ENCODE measurements at places on chromosomes 5 and 9.

DNA sequence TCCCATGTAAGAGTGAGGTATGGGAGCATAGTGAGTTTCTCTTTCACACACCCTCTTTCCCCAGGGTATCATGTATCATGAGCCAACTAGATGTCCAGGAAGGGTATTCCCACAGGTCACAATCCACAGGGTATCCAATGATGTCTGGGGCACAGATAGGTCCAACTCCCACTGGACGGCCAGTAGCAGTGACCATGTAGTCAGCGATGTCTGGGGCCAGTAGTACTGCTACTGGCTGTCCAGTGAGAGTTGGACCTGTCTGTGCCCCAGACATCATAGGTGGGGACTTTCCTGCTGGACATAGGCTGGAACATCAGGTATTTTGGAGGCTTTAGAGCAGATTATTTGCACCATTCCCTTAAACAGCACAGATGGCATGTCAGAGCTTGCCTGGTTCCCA, 352.6 kb upstream of the SGCD start:
- no peak for DNase-seq

DNA sequence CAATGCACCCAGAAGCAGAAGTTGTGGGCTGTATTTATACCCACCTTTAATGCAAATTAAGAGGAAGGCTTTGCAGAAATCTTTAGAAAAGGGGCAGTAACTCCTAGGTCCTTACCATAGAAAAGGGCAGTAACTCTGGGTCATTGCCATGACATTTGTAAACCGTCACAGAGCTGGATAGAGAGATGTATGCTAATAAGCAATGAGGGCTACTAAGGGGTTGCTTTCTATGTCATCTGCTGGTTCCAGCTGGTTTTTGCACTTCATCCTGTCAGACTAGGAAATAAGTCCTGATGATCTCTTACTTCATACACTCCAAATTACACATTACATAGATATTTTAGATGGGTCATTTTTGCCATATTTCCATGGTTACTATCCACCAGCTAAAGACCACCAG, 299.1 kb upstream of the TYRP1 start:
- DNase-seq, result no peak

DNA sequence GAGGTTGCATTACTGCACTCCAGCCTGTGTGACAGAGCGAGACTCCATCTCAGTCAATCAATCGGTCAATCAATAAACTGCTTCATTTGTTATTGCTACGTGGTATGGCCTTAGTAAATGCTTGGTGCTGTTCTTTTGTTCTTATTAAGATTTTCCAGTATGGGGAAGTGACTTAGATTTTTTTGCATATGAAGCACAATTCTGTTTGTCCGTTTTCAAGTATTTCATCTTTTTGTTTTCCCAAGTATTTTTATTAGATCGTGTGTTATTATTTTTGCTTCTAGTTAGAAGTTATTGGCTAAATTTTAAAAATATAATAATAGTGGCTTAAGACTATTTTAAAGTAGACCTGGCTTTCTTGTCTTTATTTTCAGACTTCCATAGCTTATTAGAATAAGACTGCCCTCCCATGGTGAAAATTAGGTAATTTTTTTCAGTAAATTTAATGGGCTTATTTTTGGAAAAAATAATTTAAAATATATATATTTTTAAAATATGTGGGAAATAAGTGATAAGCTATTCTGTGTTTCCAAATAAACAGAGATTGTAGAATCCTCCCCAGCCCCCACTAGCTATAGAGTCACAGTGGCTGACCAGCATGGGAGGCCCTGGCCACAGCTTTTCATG, 14.7 kb upstream of the OMD start:
- DNase-seq, result no peak

DNA sequence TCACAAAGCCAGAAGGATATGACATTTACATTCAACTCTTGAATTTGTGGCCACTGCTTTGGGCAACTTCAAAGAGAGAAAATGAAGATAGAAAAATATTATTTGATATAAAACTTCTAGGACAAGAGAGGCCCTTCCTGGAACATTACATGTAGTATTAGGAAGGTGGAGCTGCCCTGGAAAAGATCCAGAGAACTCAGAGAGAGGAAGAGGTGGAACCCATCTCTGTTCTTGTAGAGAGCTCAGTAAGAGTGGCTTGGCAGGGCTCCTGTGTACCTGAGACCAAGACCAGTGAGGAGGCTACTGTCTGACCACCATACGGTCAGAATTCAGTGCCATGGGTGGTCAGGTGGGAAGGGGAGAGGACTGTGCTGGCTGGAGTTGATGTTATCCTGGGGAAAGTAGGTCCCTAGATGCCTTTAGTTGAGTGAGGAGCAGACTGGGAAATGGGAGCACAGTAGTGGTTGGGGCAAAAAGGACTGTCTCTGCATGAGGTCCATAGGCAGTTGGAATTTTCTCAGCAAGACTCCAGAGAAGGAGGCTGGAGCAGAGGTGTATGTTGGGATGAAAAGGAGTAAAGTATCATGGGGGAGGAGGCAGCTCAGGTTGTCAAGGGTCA, 7.6 kb downstream of the TGFBI start:
- DNase-seq, result no peak

- no peak for DNase-seq
Observed at GRCh38 chr9:25814023-25814422, 135.8 kb upstream of the TUSC1 start.

DNA sequence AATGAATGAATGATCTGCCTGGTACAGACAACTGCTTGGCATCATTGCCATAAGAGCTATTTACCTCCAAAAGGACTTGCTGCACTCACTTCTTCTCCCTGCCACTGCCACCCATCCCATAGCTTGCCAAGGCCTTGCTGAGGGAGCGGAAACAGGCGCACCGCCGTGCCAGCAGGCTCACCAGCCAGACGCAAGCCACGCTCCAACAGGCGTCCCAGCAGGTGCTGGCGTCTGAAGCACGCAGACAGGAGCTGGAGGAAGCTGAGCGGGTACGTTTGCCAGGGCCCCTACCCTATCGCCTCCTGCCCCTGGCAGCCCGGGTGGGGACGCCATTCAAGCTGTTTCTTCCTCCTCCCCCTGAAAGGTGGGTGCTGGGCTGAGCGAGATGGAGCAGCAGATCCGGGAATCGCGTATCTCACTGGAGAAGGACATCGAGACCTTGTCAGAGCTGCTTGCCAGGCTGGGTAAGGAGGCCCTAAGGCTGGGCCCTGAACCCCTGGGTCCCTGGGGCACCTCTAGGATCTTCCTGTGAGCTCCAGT, 8.9 kb upstream of the AIF1L start:
- DNase-seq, result no peak

GRCh38 chr9:111851553-111851952, 45.1 kb upstream of the UGCG start:
- DNase-seq, result no peak

DNA sequence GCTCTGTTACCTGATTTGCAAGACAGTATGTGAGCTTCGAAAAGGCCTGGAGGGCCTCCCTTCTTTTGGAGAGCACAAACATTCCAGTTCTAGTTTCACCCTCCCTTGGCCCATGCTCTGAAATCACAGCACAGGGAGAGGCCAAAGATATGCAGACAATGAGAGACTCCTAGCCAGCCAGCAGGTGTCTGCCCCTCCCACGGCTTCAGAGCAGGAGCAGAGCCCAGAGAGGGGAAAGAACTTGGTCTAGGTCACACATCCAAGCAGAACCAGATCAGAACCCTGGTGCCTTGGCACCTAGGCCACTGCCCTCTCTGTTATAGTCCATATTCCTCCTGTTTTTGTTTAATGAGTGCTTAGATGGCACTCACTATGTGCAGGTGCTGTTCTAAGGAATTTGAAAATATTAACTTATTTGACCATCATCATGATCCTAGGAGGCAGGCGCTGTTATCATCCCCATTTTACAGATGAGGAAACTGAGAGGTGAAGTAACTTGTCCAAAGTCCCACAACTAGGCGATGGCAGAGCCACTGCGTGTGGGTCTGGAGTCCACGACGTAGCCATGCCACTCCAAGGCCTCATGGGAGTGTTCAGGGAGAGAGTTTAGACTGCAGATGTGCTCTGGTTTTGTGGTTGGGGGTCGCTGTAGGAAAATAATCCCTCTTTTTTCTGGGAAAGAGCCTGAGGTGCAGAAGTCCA, 27.2 kb downstream of the TMOD1 start:
- no peak for DNase-seq

GRCh38 chr9:99259231-99259918, 37.3 kb downstream of the SEC61B start:
- DNase-seq, result peak; percentile 75

DNA sequence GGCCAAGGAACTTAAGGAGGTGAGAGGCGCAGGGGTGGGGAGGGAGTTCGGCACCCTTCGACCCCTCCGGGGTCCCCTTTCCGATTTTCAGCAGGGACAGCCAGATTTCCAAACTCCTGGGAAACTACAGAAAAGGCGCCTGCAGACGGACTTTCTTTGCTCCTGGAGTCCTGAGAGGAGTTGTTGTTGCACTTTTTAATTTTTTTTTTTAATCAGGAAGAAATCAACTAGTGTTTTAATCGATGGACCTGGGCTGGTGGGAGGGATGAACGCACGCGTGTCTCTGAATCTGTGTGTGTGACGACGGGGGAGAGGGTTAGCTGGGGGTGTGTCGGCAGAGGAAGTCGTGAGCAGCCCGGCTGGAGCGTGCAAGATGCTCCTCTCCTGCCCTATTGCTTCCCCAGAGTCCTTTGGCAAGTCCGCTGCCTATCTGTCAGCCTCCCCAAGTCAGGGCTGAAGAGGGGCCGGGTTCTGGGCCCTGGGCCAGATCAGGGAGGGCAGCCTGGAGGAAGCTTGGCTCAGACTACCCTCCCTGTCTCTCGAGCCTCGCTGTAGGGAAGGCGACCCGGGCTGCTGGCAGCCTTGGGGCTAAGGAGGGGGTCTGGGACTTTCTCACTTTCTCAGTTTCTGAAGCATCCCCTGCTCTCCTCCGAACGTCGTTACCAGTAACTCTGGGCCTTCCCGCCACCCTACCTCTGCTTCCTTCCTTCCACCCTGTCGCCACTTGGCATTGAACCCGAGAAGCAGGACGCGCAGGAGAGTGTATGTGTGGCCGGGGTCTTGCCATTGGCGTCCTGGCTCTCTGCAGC, 731 bp downstream of the PRR16 start:
- DNase-seq, result peak; percentile 68

DNA sequence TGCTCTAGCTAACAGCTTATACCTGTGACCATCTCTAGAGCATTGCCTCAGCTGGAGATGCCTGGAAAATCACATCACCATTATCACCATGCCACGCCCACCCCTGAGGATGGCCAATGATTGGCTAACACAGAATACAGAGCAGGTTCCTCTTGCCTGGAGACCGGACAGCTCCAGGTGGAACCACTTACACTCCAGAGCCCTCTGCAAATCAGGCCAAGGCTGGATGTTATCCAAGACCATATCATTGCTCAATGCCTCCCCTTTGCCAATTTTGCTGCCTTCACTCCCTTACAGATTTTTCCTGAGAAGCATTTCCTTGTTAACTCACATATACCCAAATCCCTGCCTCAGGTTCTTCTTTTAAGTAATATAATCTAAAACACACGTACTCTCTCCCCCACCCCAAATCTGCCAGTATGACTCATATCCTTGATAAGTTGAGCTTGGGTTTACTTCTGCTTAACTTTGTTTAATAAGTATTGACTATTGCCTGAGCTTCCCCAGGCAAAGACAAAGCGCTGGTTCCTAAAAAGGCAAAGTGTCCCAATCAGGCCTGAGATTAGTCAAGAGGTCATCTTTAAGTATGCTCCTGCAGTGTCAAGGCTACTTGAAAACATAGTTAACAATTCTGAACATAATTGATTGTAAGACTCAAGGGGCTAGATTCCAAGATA, 309.6 kb downstream of the EPB41L4A start:
- no peak for DNase-seq

- no peak for DNase-seq
Observed at GRCh38 chr9:1913631-1914330, 101.4 kb upstream of the SMARCA2 start.

GRCh38 chr5:65355301-65355700, 126.4 kb downstream of the ADAMTS6 start:
- no peak for DNase-seq

DNA sequence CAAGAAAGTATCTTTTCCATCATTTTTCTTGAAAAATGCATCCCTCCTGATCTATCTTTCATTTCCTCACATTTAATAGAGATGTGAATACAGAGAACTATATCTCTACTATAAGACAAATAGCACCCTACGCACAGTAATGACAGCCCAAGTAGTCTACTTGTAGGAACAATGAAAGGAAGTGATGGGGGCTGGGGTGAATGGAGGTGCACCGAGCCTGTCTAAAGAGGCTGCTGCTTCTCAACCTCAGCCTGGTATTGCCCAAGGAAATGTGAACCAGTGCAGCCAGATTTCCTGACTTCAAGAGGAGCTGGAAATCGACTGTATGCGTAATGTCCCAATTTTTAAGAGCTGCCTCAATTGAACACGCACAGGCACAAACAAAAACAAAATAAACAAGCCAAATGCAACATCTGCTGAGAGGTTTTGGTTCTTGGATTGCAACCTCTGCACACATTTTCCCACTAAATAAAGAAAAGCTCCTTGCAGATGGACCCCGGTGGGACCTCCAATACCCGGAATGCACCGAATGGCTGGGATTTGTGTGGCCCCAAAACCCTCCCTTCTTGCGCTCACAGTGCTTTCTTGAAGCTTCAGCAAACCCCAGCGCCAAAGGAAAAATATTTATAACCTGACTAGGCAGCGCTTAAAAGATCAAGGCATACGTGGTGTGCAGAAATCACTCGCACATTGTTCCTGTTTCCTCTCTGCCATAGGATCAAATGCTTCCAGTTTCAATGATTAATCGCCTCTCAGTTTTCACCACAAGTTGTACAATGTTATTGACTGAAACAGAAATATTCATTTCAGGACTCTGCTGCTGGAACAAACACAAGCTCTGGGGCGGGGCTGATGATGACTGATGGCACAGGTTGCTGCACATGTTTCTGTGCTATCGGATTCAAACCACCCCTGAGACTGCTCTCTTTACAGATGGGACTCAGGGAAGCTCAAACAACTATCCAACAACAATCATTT, 68.3 kb downstream of the KCNIP1 start:
- peak; percentile 65 for DNase-seq

DNA sequence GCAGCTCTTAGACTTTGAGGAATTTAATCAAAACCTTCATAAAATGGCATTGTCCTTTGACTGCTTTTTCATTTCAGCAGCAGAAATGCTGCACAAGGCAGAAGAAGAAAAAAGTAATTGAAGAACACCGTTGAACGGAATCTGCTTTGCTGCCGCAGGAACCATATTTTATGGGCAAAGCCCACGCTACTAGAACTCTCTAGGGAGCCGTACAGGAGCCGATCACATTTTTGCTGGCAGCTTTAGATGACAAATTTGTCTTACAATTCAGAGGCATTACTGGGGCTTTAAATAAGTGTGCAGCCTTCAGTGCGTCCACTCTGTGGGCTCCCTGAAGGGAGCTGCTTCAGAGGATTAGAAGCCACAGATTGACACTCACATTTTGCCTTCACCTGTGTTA, 5.4 kb downstream of the CFAP90 start:
- DNase-seq, result no peak

- DNase-seq, result no peak
Observed at GRCh38 chr5:149616727-149617285, 35.5 kb downstream of the ARHGEF37 start.

DNA sequence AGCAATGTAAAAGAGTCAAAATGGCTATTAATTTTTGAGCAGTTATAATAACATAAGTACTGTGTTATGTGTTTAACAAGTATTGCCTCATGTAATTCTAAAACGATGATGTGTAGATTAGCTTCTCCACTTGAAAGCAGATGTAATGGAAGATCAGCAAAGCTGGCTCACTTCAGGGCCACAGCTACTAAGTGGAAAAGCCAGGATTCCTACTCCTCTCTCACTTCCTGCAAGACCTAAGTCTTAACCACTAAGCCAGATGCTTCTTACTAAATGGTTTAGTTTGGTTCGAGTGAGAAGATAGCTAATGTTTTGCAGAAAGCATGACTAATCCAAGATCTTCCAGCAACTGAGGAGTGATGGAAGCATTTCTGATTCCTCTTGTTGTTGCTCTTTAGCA, 15.7 kb upstream of the TNC start:
- no peak for DNase-seq
